Stimulated activated CD8-positive, alpha-beta memory T cell treated with anti-CD3 and anti-CD28 coated beads, Interleukin-2, amount 100 ng/mL, for 48 hours (primary cell): ENCODE measurements at places on chromosomes 5 and 9.

- no peak for DNase-seq
Measured at GRCh38 chr5:3353561-3353960, 242.1 kb upstream of the IRX1 start.

GRCh38 chr9:133687856-133688761, 50.0 kb downstream of the SARDH start:
- DNase-seq: no peak

DNA sequence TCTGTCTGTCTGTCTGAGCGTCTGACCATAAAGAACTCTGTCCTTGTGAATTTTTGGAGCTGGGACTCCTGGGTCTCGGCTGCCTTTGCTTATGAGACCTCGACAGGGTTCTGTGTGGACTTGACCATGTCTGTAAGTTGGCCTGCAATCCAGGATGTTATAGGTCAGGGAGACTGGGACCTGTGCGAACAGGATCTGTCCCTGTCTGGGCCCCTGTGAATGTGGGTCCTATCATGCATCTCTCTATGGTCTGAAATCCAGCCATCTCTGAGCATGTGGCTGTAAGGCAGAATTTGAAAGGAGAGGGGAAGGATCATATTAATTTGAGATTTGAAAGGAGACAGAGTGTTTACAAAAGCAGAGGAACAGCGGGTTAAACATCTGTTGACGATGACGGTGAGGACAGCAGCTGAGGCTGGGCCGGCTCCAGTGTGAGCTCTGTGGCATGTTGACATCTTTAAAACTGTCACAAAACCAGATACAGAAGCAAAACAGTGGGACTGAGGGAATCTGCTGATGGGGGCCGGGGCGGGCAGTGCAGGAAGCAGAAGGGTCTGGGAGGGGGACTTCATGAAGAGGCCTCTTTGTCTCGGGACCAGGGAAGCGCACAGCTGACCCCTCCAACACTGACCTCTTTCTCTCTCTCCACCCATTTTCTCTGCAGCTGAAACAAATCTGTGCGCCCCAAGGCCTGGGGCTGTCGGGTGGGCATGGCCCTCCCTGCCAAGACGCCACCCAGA, 19.1 kb upstream of the MVB12B start:
- DNase-seq: no peak

DNA sequence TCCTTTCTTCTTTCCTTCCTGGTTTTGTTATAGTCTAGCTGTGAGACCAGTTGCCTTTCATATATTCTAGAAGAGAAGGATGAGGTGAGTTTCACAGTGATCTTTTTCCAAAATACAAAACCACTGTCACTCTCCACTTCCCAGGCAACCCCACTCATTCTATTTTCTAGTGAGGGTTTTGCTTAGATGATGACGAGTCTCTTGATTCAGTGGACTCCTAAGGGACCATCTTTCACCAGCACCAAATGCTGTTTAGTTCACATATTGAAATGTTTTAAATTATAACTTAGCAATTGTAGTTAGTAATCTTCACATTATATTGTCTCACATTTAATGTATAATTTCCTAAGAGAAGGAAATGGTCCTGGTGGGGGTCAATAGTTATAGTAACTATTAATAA, 25.2 kb downstream of the PIK3R1 start:
- no peak for DNase-seq

DNA sequence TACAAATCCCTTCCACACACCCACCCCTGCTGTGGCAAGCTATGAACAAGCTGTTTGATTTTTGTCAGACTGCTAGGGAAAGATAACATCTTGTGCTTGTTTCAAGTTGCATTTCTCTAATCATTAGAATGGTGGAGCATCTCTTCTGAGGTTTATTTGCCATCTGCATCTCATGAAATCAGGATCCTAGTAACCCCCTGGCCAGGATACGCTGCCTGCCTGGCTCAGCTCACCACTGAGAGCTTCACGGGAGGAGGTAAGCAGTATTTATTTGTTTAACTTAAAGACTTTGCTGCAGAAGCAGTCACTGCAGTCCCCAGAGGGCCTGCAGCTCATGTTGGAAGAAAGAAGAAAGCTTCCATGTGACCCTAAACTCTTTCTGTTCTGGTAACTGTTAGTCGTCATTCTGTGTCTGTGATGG, 83.3 kb upstream of the CXCL14 start:
- no peak for DNase-seq

DNA sequence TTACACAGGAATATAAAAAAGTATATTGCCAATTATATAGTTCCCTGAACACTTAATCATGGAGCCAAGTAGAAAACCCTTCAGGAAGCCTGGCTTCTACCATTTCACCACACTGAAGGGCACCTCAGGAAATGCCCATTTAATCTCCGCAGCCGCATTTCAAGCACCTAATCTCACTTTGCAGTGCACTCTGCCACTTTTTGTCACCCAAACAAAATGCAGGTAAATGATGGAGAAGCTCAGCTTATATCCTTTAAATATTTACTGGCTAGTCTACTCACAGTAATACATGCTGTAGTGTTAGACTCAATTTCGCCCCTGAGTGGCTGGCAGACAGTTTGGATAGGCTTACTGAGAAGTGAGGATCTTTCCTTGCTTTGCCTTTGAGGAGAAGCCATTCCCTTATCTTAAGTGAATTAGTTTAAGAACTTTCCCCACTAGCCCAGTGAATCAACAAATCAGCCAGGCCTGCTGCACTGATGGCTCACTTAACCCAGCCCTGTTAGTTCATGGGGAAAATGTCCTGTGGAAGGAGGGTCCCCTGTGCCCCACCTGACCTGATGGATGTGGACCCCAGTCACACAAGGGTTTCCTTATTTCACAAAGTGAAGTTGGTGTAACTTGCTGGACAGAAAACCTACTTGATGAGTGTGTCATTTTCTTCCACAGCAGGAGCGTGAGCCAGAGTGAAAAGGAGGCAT, 209.7 kb downstream of the CAAP1 start:
- no peak for DNase-seq

- no peak for DNase-seq
Measured at GRCh38 chr9:80871596-80871995, 817.8 kb downstream of the TLE1 start.

DNA sequence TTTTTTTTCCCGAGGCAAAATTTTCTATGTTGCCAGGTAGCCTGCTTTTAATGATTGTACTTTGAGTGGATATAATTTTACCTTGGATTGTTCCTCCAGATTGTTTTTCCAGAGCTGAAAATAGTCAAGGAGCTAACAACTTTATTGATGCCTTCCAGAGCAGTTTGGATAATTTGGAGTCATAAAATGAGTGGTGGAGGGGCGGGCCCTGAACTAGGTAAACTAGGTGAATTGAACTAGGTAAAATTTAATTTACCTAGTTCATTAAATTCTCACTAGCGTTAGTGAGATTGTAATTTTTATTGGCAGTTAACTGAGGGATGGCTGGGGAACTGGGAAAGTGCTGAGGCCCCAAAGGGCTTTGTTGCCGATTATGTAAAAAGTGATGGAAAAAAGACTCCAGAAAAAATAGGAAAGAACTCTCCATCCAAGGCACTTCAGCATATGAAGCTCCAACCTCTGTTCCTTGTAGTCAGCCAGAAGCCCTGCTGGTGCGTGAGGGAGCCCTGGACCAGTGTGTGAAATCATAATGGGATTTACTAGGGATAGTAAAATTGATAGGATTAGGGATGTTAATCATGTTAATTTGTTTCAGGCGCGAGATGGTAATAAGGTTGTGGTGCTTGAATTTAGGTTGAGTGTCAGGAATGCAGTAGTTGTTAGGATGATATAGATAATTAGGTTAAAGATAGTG, 1.7 kb downstream of the DNAJC25 start:
- no peak for DNase-seq

- DNase-seq: no peak
Measured at GRCh38 chr9:68706363-68707201, 1.5 kb downstream of the PIP5K1B start.
